ENCODE measurements at places on chromosomes 5 and 9.

DNA sequence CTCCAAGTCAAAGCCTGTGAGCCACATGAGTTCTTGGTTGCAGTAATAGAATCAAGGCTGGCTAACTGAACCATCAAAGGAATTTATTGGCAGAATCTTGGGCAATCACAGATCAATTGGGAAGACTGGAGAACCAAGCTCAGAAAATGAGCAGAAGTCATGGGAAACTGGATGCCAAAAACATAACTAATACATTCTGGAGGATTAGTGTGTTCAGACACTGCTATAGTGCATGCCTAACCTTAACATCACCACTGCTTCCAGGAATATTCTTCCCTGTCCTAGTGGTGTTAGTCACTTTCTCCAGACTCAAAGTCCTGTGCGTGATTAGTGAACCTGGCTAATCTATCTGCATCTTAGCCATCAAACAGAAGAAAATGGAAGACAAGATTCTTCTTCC, 843.7 kb downstream of the EFNA5 start:
- DNase-seq, result no peak

DNA sequence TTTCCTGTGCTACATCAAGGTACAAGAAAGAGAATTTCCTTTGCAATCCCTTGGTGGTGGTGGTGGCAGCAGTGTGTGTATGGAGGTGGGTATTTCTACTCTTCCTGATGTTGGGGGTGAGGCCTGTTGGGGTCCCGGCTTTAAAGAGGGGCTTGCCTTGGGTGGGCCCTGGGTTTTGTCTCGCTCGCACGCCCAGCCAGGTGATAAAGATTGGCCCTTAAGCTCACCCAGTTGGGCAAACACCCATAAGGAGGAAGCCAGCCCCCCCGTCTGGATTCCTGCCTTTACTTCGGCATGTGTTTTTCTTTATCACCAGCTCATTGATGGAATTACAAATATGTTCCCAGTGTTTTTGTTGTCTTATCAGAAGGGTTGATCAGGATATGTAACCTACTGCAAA, 16.0 kb upstream of the SARDH start:
- DNase-seq, result no peak

GRCh38 chr9:20012232-20012631, 223.4 kb upstream of the SLC24A2 start:
- no peak for DNase-seq

GRCh38 chr5:169544264-169544950, 39.2 kb upstream of the SPDL1 start:
- no peak for DNase-seq

DNA sequence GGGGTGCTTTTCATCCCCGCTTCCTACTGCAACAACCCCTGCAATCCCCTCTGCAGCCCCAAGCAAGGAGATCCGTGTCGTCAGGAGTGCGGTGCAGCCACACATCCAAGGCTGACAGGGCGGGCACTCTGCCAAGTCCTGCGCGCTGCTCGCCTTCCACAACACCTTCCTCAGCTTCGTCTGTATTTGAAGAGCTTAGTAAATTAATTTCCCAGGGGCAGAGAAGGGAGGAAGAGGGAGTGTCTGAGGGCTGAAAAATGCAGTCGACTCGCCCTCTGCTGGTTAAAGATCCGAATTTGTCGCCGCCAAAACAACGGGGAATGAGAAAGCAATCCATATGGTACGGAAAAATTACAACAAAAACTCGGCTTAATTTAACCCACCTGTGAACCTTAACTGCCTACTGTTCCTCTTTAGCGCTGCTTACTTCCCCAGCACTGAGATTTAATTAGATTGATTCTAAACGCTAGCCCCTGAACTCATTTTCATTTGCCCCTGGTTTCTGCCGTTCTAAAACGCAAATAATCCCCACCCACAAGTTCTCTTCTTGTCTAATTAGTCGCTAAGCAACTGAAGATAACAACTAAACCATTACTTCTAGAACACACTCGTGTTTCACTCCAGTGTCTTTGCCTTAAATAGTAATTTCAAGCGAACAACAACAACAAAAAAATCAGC, 10.9 kb upstream of the PCDHB1 start:
- peak; percentile 38 for DNase-seq

- no peak for DNase-seq
These were observed 206.8 kb downstream of the CAAP1 start for GRCh38 chr9:26685818-26686217.

DNA sequence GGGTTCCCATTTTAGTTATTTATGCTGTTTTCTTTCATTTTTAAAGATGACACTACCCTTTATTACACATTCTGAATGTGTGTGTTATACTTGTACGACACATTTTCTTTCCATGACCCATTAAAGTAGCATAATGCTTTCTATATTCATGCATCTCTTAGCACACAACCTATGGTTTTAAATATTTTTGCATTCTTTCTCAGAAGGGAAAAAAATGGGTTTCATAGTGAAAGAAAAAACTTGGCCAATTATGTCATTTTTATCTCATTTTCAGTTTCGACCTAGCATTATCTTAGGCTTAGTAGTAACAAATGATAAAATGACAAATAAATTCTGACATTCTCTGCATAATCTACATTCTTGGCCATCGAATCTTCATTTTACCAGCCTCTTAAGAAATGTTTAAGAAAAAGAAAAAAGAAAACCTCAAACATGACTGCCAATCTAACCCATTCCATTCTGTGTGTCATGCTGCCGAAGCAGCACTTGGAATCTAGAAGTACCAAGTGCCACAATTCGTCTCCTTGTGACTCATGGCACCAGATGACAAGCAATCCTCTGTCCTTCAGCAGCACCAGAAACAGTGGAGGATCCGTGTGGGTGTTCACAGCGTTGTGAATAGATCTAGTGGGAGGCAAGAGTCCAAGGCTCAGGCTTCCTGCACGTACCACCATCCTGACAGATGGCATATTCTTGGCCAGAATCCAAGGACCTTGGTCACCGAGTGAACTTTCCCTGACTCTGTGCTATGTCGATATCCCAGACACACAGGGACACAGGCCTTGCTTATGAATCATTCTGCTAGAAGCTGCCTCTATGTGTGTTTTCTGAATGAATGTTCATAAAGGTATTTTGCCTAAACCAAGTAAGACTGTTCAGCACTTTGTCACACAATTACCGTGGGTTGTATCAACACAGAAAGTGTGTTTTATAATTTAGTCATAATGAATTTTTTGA, 502.7 kb downstream of the NR2F1-AS1 start:
- DNase-seq, result no peak

GRCh38 chr5:110150199-110150598, 460.5 kb downstream of the MAN2A1 start:
- no peak for DNase-seq

GRCh38 chr9:31137176-31138160, 1247.0 kb upstream of the ACO1 start:
- no peak for DNase-seq

DNA sequence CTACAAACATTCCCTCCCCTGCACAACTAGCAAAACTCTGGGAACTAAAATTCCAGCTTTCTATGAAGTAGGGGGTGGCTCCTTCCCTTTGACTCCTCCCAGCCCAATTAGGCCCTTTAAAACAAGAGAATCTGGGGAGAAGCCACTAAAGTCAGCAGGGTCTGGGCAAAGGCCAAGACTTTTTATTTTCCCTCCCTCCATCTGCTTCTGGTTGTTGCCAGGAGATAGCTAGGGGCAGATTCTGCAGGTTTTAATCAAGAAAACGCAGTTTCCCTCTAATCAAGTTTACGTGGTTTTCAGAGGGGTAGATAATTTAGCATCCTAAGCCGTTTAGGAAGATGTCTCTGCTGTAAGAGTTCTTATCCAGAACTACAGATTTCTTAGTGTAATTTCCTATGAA, 114.5 kb upstream of the CDH6 start:
- no peak for DNase-seq

GRCh38 chr5:106205916-106206571, 1464.7 kb downstream of the EFNA5 start:
- DNase-seq, result no peak

DNA sequence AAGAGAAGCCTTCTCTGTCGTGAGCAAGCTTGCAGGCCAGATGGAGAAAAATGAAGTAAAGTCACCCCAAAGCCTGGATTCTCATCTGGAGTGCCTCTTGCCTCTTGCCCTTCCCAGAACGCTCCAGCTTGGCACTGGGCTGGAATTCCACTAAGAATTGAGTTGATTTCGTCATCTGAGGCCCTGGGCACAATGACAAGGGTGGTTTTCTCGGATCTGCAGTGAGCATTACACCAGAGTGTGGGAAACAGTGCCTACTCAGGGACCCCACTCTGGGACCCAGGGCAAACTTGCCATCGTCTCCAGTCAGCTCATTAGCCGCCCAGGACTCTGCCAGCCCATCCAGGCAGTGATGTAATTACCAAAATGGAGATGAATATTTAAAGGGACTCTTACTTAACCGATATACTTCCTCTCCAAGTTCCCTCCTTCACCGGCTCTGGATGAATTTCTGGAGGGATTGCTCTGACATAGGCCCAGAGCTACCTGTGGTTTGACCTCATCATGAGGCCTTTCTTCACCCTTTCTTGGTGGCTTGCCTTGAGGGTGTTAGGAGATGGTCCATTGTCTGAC, 44.7 kb upstream of the LCP2 start:
- no peak for DNase-seq

DNA sequence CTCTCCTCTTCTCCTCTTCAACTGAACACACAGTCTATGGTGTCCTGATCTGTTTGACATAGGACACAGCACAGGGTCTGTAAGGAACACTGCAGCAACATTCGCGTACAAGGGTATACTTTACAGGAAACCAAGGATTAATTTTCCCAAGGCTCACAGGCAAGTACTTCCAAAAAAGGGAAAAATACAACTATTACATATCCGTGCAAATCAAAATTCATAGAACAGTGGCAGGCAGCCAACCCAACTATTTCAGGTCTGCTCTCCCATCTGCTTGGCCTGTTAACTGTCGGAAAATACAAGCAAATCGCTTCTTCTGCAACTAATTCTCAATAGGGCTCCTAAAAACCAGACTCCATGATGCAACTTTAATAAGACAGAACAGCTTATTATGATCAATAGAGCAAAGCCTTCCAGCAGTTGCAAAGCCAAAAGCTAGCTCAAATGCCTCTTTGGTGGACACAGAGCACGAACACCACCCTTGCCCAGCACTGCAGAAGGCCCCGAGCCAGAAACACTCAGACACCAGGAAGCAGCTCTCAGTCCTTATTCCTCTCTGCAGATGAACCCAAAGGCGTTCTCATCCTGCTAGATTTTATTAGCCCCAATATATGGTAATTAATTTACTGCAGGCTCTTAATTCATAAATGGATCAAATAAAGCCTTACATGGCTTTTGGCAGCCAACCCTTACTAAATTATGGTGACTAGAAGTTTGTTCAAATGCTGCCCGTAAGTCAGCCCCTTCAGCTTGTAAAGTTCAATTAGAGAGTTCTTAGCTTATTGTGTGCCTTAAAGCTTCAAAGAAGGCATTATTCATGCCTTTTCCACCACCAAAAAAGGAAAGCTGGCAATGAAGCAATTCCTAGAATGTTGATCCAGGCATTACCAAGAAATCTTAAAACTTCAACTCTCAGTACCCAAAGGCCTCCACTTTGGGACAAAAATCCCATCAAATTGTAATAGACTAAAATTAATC, 68.8 kb downstream of the ZNF608 start:
- no peak for DNase-seq

DNA sequence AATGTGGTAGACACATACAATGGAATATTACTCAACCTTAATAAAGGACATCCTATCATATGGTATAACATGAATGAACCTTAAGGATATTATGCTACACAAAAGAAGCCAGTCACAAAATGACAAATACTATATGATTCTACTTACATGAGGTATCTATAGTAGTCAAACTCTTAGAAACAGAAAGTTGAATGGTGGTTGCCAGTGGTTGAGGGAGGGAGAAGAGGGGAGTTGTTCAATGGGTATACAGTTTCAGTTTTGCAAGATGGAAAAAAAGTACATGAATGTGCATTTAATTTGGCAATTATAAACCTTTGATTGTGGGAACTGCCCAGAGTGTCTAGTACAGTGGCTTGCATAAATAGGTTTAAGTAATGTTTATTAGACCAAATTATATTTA, 473.3 kb upstream of the ZNF608 start:
- DNase-seq, result no peak

DNA sequence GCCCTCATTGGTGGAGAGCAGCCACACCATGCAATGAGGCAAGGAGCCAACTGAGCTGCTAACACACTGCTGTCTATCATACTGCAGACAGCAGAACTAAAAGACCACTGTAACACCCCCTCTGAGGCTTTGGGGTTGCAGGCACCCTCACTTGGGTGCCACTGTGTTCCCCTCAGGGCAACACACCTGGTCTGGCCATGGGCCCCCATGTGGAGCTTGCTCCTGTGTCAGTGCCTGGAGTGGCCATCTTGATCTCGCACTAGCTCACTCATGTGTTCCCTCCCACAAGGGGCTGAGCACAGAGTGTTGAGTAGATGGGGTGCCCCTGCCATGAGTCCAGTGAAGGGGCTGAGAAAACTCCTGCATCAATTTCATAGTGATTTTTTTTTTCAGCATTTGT, 532.4 kb upstream of the FTMT start:
- DNase-seq, result no peak

DNA sequence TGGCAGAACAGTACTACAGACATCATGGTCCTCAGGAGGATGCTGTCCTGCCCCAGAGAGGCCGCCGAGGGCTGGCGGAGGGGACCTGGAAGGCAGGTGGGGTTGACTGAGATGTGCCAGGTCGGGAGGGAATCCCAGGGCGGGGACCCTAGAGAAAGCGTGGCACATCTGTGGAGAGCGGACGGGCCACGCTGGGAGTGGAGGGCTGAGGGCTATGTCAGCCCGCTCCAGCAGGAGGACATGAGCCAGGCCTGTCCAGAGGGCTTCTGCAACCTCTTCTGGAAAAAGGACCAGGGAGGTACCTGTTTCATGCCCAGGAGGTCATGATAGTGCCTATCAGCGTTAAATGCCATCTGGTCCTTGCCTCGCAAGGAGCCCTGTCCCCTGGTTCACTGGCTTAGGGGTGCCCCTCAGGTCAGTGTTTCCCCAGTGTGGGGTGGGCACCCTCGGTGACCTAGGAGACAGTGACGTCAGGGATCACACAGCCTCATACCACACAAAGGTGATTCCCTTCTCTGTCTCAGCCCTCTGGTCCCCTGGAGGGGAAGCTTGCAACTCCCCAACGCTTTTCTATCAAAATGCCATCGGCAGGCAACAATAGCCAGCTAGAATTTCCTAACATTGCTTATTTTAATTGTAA, 103.6 kb upstream of the IER5L start:
- DNase-seq, result no peak

DNA sequence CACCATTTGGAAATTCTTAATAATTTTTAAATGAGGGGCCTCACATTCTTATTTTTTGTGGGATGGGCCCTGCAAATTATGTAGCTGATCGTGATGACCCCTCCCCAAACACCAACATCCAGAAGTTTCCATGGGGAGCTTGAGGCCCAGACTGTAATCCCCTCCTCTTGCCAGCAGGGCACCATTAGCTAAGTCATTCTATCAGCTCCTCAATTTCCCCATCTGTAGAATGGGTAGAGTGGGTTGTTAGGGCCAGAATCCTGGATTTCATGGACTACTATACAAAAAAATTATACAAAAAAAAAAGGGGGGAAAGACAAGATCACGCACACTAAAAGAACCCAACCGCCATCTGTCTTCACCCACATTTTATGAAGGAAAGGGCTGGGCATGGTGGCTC, 38.4 kb downstream of the SHB start:
- no peak for DNase-seq

All from NT2/D1 (cell line).